ENCODE measurements at places on chromosomes 7 and 10.

GRCh38 chr10:130859427-130859826, 452.1 kb downstream of the TCERG1L start:
- DNase-seq: no peak

DNA sequence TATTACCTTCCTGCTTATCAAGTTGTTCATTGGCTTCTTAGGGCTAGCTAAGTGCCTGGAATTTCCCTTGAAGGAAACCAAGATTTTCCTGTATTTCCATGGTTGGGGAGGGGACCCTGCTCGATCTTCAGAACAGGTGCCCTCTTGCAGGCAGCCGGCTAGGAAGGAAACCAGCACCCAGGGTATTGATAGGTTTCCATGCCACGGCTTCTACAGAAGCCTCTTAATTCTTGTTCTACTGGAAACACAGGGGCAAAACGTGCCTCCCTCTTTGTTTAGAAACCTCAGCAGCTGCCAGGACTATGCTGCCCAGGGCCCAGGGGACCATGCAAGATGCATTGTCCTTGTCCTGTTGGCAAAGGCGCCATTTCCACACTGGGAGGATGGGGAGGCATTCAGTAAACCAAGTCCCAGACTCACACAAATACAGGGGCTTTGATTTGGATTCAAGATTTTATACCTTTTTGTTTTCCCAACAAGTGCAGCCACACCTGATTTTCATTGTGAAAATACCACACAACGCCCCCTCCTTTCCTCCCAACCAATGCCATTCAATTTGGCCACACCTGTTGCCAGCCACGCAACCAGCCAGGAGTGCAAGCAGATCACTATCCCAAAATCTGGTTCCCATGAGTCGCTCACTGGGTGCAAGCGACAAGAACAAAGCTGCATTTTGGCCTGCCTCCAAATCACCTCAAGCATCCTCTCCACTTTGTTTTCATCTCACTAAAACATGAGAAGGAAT, 29.6 kb downstream of the C10orf71 start:
- DNase-seq: no peak

GRCh38 chr10:102641402-102641801, 2.9 kb upstream of the TRIM8 start:
- DNase-seq: no peak

DNA sequence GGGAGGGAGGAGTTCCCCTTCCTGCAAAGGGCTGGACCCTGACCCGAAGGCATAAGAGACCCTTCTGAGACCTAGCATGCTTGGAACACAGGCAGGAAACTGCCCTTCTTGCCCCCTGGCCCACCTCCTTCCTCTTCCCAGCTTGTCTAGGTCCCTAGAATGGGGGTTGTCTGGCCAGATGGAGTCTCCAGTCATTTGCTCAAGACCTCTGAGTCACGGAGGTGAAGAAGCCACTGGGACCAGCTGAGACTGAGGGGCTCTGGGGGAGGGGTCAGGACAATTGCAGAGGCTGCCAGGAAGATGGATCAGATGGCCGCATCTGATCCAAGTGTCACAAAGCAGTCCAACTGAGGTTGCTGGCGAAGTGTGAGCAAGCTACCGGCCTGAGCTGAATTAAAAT, 46.2 kb downstream of the COL13A1 start:
- DNase-seq: no peak

- DNase-seq: no peak
These were observed 11.9 kb upstream of the SPAG6 start for GRCh38 chr10:22333167-22333974.

DNA sequence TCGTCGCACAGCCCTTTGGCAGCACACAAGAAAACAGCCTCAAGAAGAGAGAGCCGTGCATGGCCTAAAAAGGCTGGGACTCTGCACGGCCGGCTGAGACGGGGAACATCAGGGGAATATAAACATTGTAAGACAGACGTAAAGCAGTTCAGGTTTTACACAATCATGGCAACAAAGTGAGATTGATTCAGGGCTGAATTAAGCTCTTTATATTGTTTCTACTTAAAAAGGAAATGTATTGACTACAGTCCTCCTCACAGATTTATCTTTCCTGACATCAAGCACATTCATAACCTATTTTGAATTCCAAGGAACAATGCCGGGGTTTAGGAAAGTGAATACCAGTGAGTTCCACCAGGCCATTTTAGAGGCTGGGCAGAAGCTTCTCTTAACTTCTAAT, 25.2 kb downstream of the SORBS1 start:
- no peak for DNase-seq

GRCh38 chr10:33071857-33072256, 113.8 kb upstream of the ITGB1 start:
- DNase-seq: no peak

DNA sequence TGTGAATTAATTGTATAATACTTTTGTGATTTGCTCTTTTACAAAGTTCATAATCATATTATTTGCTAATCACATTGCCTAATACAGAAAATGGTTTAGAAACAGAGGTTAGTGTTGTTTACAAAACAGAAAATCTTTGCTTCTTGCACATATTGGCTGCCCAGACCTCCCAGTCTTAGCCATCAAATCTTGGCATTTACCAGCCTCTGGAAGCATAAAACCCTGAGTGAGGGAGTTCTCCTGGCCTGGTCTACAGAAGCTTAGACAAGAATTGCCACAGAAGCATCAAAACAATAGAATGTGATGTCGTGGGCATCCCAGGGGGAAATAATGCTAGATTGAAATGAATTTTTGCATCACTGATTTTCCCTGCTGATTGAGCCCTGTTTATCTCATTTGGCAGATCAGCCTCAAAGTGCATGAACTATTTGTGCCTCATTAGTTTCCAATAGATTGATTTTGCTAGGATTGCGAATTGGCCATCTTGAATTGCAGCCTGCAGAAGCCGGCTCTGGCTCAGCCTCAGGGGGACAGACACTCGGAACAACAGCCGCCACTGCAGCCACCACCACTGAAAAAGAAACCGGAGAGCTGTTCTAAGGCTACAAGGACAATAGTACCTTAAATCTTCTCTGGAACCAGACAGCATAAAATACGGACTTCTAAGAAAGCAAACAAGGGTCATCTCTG, 11.1 kb upstream of the SORBS1 start:
- no peak for DNase-seq

DNA sequence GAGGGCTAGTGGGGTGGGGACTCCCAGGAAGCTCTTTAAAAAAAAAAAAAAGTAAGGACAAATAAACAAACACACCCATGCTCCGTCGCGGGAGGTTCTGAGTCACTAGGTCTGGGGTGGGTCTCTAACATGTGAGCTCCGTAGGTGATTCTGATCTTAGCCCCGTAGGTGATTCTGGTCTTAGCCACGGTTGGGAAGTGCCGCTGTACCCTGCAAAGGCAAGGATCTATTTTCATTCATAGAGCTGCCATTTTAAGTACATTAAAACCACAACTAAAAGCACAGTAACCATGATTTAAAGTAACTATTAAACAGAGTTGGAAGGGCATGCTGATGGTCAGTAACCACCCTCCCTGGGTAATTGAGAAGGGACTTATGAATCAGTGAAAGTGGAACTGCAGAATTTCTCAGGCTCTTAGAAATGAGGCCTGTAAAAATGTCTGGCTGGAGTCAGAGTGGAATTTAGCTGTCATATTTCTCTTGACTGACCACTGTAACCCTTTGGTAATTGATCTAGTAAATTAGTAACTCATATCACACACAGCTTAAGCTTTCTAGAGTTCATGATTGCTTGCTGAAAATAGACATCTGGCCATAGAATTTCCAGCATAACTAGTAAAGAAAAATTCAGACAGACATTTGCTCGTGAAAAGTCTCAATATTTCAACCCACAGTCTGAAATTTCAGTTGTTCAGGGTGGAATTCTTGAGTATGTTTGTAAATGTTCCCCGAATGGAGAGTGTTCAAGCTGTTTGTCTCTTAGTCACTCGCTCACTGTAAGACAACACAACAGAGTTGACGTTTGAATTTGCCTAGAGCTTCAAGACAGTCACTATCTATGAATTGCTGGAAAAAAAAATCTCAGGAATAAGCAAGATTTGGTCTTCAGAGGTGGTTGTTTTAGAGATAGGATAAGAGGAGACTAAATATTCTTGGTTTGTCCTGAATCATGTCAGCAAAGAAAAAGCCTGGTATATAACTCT, 34.2 kb upstream of the TCF7L2 start:
- no peak for DNase-seq

DNA sequence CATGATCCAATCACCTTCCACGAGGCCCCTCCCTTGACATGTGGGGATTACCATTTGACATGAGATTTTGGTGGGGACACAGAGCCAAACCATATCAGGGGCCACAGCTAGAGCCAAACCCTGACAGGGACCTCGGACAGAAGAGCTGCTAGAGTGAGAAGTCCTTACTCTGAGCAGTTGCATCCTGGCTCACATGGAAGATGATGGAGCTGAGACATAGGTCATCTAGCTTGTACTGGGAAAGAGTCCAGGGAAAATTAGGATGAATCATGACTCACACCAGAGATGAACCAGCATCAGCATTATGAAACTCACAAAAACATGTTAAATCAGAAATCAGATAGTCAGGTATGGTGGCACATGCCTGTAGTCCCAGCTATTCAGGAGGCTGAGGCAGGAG, 12.8 kb upstream of the FMC1 start:
- no peak for DNase-seq

- no peak for DNase-seq
These were observed 397.8 kb upstream of the NRP1 start for GRCh38 chr10:33732161-33732680.

DNA sequence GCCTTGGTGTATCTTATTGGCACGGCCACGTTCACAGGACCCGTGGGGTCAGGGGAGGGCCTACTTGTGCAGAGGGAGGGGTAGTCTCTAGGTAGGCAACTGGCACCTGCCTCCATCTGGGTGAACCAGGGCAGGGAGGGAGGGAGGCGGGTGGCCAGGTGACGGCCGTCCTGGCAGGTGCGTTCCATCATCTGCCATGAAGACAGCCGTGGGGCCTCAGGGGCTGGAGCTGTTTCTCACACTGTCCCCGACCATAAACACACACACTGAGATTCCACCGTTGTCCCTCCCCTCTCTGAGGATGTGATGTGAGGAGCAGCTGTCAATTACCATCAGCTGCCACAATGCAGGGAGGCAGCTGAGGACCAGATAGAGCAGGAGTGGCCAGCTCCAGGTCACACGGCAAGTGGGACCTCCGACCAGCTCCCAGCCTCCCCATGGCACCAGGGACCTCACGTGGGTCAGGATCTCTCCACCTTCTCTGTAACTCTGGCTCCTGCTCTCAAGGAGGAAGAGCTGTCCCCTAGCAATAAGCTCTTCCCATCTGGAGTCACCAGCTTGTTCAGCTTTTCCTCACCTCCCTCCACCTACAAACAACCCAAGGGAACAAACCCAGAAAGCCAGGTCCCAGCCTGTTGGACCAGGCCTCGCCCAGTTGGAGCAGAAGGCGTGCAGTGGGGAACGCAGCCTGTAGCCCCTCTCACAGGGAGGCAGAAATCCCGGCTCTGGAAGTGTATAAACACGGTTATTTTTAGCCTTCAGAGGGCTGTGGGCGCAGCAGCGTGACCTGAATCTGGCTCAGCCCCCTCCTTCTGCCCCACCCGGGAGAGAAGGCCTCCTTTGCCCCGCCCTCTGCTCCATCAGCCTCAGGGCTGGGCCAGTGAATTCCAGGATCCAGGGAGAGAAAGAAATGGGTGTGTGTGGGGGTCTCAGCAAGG, 33.1 kb downstream of the ZMIZ1 start:
- no peak for DNase-seq

DNA sequence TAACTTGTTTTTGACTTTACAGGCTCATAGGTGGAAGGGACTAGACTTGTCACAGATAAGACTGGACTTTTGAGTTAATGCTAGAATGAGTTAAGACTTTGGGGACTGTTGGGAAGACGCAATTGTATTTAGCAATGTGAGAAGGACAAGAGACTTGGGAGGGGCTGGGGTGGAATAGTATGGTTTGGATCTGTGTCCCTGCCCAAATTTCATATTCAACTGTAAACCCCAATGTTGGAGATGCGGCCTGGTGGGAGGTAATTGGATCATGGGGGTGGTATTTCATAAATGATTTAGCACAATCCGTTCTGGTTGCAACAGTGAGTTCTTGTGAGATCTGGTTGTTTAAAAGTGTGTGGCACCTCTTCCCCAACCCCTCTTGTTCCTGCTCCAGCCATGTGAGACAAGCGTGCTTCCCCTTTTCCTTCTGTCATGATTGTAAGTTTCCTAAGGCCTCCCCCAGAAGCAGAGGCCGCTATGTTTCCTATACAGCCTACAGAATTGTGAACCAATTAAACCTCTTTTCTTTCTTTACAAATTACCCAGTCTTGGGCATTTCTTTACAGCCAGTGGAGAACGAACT, 22.6 kb downstream of the RNF216 start:
- DNase-seq: no peak

DNA sequence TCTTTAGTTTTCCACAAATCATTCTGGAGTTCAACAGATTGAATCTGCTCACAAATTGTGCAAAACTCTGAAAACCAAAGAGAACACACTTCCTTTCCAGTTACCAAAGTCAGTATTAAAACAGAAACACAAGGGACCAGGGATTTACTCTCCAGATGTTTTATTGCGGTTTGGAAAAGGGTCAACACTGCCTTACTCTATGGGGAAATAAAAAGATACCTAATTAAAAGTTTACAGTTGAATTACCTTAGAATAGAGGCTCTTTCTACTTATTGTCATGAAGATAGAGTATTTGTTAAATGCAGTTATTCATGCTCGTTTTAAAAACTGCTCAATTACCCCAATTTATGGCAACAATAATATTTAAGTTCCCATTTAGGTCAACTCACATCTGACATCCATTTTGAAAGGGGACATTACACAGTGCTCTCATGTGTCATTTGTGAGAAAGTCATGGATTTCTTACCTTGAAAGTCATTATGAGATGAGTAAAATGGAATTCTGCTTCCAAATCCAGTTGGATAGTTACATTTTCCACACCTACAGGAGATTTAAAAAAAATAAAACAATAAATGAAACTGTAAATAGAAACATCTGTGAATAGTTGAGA, 8.4 kb downstream of the LAMB1 start:
- no peak for DNase-seq

- DNase-seq: no peak
These were observed 13.2 kb downstream of the CCDC7 start for GRCh38 chr10:32459051-32459698.

GRCh38 chr7:43520201-43520600, 62.7 kb upstream of the STK17A start:
- DNase-seq: no peak

- no peak for DNase-seq
These were observed 32.2 kb upstream of the ZNF716 start for GRCh38 chr7:57417736-57418135.

- no peak for DNase-seq
These were observed 558.7 kb upstream of the FOXK1 start for GRCh38 chr7:4123346-4123745.

DNA sequence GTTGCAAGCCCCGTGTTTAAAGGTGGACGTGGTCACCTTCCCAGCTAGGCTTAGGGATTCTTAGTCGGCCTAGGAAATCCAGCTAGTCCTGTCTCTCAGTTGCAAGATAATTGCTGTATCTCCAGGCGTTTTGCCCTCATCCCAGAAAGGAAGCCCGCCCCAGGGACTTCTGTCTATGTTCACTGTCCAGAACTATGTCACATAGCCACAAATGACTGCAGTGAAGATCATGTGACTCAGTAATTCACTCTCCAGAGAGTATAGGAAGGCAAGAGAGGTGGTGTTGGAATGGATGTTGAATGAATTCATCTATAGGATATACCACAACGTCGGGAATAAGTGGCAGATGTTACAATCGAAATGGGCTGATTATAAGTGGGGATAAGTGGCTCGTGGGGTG, 349 bp upstream of the ERVW-1 start:
- no peak for DNase-seq

GRCh38 chr7:47571331-47572093, 10.4 kb downstream of the TNS3 start:
- no peak for DNase-seq

Data from NCI-H1436 (cell line).